ENCODE measurements at places on chromosomes 12 and 14.
A peak's percentile ranks its signal among the peaks of the same experiment; 100 is the strongest.

DNA sequence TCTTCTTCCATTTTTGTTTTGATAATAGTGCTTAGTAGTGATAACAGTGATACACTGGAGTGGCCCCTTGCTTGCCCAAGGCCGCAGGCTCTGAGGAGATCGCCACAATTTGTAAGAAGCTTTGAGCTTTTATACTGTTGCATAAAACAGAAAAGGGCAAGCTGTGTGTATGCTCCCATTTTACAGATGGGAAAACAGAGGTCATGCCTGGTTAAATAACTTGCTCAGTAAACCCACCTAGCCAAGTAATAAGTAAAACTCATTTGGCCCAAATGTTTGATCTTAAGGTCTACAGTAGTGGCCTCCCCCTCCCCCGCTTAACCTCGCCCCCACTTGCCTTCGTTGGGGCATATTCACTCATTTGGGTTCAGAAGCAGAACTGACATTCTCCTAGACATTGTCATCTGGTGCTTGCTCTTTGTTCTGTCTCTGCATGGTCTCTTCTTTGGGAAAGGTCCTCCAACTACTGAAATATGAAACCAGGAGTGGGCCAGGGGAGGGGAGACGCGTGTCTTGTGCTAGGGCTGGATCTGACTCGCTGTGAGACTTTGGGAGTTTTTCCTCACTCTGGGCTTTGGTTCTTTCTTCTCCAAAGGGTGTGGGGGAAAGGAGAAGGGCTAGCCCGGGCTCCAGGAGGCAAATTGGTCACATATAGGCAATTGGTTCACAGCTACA, 88.1 kb downstream of the PAPOLA start:
- DNase-seq, result no peak

GRCh38 chr14:40623643-40624042, 983.0 kb upstream of the LRFN5 start:
- DNase-seq, result peak; percentile 8

GRCh38 chr12:119375075-119375882, 40.8 kb downstream of the CCDC60 start:
- no peak for DNase-seq

- no peak for DNase-seq
These were observed 55.6 kb downstream of the PTPN21 start for GRCh38 chr14:88499225-88499624.

DNA sequence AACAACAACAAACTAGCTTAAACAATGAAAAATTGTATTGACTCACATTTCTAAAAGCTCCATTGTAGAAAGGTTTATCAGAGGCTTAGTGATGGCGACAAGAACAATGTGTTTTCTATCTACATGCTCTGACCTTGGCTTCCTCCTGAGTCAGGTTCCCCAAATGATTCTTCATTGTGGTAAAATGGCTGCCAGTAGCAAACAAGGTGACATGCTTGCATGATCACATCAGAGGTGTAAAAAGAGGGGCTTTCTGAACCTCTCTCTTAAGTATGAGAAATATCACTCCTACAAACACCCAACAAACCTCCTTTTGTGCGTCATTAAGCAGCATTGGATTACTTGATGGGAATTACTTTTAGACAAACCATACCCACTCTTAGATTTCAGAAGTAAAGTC, 252.4 kb upstream of the SYT1 start:
- DNase-seq, result no peak

GRCh38 chr12:82838131-82838551, 151.4 kb downstream of the TMTC2 start:
- DNase-seq, result no peak

- no peak for DNase-seq
These were observed 58.7 kb downstream of the ERH start for GRCh38 chr14:69339426-69339825.

DNA sequence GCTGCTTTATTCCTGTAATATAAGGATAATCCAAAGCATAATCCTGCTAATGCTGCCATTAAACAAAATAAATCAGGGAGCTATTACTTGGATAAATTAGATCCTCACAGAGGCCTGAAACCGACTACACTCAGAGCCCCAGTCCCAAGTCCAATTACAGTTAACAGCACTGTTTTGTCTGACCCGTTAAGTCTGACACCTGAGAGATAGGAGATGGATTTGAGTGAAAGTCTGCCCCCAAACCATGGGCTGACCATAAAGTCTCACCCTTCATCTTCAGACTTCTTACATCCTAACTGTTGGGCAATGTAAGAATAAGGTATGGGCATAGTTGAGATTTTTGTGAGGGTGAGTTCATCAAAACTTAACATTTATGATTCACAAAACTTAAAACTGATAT, 181.7 kb downstream of the PLCZ1 start:
- DNase-seq, result no peak

DNA sequence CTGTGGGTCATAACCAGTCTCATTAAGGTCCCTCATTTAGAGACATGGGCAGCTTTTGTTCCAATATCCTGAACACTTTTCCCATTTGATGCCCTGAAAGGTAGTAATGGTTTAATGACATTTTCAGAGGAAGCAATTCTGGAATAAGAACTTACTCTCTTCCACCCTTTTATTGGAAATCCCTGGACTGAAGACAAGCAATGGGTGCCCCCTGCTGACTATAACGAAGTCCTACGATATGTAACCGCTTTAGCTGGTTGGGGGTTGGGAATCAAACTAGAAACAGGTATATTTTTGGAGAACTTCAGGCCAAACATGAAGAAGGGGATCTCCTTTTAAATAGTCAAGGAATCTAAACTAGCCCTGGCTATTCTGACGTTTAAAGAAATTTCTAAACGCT, 20.5 kb downstream of the SARNP start:
- peak; percentile 65 for DNase-seq

GRCh38 chr14:55240526-55241178, 30.6 kb upstream of the FBXO34 start:
- no peak for DNase-seq

DNA sequence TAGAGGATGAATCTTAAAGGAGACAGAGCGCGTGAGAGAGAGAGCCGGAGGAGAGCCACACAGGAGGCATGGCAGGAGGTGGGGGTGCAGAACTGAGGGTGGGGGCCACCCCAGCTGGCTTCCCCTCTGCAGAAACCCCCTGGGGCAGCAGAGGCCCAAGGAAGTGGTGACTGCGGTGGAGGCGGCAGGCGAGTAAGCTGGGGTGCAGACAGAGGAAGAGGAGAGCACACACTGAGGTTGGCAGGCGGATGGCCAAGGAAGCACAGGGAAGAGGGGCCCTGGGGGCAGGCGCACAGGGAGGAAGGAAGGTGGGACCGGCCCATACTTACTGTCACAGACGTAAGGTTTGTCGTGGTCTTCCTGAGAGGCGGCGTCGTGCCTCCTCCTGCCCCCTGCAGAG, 179.8 kb downstream of the DPF3 start:
- no peak for DNase-seq

DNA sequence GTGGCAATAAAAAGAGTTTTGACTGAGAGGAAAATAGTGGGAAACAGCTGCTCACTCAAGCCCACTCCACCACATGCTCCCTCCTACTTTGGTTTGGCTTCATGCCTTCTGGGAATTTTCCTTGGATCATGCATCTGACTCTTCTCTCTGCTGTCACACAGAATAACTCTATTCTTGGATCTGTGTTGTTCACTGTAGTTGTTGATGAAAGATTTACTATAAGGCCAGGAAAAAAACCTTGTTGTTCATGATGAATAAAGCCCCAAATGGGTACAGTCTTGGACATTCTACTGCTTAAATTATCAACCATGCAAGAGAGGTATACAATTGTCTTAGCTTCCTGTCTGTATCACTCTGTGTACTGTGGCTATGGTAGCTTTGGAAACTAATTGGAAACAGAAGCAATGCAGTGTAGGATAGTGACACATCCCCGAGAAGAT, 70.5 kb downstream of the TMX1 start:
- DNase-seq, result no peak

DNA sequence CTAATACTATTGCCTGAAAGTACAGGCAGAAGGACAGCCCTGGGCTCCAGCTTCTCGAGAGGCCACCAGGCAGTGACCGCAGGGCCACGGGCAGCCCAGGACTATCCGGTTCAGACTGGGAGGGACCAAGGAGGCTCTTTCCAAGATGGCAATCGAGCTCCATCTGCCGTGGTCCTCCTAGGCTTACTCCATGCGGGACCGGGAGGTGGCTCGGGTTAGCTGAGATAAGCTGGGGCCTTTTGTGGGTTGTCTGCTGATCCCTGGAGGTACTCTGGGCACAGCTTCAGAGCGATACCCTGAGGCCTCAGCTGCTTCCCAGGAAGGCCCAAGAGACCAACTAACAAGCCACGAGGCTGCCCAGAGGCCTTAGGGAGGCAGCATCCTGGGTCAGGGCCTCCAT, 33.1 kb downstream of the SNRNP35 start:
- DNase-seq, result no peak

DNA sequence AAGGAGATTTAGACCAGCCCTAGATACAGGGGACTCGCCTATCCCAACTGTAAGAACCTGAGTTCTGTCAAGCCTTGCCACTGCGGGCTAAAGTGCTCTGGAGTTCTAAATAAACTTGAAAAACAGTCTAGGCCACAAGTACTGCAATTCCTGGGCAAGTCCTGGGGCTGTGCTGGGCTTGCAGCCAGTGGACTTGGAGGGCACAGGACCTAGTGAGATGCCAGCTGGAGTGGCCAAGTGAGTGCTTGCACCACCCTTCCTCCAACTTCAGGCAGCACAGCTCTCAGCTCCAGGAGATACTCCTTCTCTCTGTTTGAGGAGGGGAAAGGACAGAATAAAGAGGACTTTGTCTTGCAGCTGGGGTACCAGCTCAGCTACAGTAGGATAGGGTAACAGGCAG, 307.6 kb upstream of the FBXO33 start:
- no peak for DNase-seq

GRCh38 chr14:69937367-69938081, 58.3 kb downstream of the SMOC1 start:
- no peak for DNase-seq

- DNase-seq, result no peak
These were observed 25.7 kb downstream of the ANO4 start for GRCh38 chr12:100820314-100820713.

GRCh38 chr14:91293281-91293680, 48.8 kb upstream of the GPR68 start:
- no peak for DNase-seq

GRCh38 chr14:96673706-96674105, 123.5 kb upstream of the VRK1 start:
- DNase-seq, result no peak

DNA sequence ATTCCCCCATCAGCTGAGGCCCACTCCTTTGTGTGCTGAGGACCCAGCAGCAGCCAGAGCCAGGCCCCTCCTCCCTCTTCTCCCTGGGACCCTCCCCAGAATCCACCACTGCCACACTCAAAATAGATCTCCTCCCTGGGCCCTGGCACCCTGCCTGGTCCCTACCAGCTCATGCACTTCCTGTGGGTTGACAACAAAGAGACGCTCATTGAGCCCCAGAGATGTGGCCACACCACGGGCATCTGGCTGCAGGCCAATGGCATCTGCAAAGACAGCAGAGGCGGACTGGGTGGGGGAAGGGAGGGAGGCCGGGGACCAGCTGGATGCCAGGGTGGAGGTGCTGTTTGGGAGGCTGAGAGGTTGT, 16.0 kb upstream of the ENDOU start:
- peak; percentile 49 for DNase-seq

DNA sequence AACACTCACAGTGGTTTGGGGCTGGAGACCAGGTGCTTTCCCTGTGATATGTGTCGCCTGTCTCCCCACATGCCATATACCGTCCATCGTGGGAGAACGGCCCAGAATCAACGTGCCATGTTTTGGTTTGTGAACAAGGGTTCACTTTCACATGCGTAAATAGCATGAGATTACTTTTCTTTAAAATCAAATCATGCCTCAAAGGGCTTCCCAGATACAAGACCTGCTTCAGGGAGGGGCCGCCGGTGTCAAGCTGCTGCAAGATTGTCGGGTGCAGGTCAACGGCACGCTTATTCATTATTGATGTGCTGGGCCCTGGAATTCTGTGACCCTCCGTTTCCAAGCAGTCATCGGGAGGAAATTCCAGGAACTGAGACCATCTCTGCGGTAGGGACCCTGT, 145.2 kb upstream of the RTL1 start:
- no peak for DNase-seq

GRCh38 chr14:61145903-61146481, 135.1 kb downstream of the TMEM30B start:
- DNase-seq, result no peak

DNA sequence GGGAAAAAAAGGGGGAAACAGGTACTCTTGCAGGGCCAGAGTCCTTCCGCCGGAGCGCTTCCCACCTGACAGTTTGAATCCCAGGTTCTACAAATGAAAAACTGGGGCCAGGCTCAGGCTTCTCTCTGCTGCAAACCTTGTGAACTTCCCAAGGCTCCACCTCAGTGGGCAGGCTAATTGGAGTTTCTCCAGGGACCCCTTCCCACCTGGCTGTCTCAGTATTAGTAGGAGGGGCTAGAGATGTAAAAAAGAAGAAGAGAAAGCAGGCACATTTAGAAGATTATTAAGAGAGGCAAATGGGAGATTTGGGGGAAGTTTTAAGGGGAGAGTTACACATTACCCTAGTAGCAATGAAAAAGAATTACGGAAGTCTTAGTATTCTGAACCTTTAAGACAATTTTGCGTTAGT, 20.0 kb upstream of the CLEC2D start:
- DNase-seq, result no peak

GRCh38 chr12:54497883-54498282, 331 bp downstream of the NCKAP1L start:
- no peak for DNase-seq

DNA sequence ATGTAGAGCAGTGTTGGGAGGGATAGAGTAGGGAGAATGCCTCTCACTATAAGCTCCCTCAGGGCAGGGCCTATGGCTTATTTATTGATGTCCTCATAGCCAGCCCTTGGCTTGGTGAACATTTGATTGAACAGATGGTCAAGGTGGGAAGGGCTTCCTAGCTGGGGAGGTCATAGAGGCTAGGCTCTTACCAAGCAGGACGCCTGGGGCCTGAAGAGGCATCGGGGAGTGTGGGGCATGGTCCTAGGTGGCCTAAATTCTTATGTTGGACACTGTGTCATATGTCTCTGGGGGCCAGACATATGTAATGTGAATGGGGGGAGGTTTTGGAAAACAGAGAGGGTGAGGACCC, 17.9 kb upstream of the KRT86 start:
- no peak for DNase-seq

DNA sequence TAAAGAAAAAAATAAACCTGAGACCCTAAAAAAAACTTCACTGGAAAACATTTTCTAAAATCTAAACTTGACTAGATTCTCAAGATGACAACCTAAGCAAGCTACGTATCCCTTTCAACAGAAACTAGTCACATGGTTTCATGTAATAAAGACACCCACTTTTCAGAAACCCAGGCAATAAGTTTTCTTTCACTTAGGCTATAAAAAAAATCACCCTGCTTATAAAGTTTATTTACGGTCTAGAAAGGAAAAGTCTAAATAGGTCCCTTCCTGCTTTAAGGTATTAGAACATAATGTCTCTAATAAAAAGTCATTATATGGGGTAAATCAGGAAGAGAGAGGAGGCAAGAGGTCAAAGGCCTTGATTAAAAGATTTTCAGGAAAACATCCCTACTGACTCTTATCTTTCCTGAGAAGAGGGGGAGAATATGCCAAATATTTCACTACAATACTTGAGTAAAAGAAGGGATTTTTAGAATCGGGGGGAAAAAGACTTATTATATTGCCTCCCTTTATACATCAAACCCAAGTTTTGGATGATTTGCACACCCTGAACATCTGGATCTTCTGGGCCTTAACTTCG, 9.5 kb downstream of the CLIP1 start:
- no peak for DNase-seq

GRCh38 chr12:89073027-89073398, 279.3 kb downstream of the DUSP6 start:
- DNase-seq, result peak; percentile 17

Data from NCI-H1417 (cell line).